ENCODE measurements at places on chromosomes 12 and 14. TPM values are rescaled to one million over a fixed set of nuclear protein-coding genes. Genes with fewer than 3 reads are reported as not detected.

WASHC3 gene
- total RNA-seq = 62.8 TPM

KRT79 gene
- 3.9 TPM for total RNA-seq

MYRFL gene
- not detected for total RNA-seq

DPPA3 gene
- total RNA-seq = not detected

LMNTD1 gene
- not detected for total RNA-seq

DHRS2 gene
- total RNA-seq = not detected

NAV3 gene
- total RNA-seq = 35.7 TPM

ASCL1 gene
- total RNA-seq = not detected

DEGS2 gene
- 1.5 TPM for total RNA-seq

Data from tibial nerve (tissue), 4 donors.